G401 (cell line): ENCODE measurements at places on chromosomes 5 and 9. TPM values are rescaled to one million over a fixed set of nuclear protein-coding genes. Genes with fewer than 3 reads are reported as not detected.

SLCO6A1 gene
- total RNA-seq: not detected in 2 replicates

TAF11L5 gene
- total RNA-seq: not detected in 2 replicates

FAM221B gene
- not detected in 2 replicates for total RNA-seq

SLC6A18 gene
- total RNA-seq: not detected in 2 replicates

MAN1B1 gene
- total RNA-seq: 67.0 and 73.9 TPM in 2 replicates

TMC1 gene
- not detected in 2 replicates for total RNA-seq

GRCh38 chr9:80090317-80090716 lies 518.6 kb downstream of the TLE4 start:
- peak; percentile 95 for DNase-seq

- no peak for DNase-seq
These were observed 155.4 kb upstream of the CLINT1 start for GRCh38 chr5:158014372-158014771.

DNA sequence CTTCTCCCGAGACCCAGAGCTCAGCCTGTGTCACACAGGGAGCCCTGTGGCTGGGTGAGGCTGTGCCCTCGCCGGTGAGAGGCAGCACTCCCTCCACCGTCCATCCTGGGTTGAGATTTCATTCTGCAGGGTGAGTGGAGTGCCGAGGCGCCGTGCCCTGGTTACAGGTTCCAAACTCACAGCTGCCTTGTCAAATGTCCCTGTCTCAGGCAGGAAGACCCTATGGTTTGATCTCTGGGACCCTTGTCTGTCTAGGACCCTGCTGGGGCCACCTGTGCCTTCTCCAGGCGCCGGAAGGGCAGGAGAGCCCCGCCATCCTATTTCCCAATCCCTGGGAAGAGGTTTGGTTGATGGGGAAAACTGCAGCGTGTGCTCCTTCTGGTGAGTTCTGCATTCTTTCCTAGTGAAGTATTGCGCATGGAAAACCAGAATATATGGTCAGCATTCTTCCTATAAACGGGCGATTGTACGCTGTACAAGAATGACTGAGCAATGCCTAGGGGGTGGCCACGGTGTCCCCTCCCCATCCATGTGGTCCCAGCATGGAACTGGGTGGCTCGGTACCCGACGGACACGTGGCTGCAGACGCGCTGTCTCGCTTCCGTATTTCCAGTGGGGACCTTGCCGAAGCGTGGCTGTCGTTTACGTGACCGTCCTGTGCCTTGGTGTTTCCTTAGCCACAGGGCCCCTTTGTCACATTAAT lies 95.9 kb upstream of the COL5A1 start:
- no peak for DNase-seq

DNA sequence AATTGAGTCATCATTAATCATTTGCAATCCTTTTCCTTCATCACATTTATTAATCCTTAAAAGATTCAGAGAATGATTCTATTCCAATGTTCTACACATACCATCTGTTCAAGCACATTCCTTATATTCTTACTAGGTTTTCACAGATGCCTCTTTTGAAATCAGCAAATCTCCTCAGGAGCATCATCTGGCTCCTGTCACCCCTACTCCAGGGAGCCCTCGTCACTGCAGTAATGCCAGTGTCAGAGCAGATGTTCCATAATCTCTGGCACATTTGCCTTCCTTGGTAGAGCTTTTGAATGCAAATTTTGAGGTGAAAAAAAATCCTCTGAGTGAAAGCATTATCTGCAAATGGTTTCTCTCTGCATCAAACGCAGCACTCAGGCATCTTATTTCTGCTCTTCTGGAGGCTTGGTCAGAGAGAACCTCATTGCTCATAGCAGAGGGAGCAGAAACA lies 7.6 kb upstream of the KCNV2 start:
- peak; percentile 55 for DNase-seq

DNA sequence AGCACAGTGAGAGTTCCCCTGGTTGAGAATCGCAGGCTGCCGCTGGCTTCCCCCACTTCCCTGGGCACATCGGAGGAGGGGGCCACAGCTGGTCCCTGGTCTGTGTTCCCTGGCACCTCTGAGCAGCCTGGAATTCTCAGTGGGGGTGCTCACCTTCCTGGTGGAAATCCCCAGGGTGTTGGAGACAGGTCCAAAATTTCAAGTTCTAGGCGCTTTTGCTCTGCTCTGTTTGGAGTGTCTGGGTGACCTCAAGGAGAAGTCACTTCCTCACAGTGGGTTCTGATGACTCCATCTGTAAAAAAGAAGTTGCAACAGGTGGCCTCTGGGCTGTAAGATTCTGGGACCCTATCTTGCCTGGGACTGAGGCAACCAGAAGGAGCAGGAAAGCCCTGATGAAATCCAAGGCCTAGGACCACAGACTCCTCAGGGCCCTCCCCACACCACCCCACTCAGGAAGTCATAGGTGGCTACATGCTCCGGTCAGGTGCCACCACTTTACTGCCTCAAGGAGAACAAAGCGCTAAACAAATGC lies at the start of gene TRAF1:
TRAF1 (minus strand) TSS at position 400 of the 532 bp plus-strand sequence. CDS start 721 bp downstream, outside the sequence.
- no peak for DNase-seq

- no peak for DNase-seq
These were observed 84.2 kb upstream of the TNC start for GRCh38 chr9:115202181-115202580.

GRCh38 chr9:6899274-6899673 lies 141.5 kb downstream of the KDM4C start:
- DNase-seq: no peak

DNA sequence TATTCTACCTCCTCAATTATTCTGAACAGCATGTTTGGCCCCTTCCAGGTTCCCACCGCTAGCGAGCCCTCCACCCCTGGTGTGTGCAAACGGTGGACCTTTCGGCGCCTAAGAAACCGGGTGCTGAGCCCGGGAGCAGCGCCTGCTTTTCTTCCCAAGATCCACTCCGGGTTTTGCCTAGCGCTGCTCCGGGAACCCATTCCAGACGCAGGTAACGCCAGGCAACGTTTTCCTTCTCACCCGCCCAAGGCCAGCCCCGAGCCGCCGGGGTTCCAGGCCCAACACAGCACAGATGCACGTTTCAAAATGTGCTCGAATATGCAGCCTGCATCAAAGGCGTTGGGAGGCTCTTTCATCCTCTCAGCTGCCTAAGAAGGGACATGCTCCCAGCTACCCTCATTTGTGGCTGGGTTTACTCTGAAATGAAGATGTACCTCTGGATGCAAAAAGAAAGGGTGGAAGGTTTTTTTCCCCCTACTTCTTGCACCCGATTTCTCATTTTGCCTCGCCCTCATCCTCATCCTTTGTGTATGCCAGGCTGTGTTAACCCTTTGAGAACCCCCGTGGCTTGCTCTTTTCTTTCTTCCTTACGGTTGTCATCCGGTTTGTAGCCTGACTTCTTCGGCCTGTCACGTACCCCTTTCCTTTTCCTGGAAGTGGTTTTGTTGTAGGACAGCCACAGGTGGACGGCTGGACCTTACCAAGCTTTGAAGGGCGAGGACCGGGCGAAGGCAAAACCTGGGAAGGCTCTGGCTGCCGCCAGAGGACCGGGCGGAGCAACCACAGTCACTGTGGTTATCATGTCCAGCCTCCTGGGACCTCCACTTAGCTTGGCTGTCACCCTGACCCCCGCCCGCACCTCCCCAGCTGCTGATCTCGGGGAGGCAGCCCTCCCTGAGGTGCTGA lies 226.9 kb downstream of the SMARCA2 start:
- DNase-seq: peak; percentile 92
